Smooth muscle cell of the brain vasculature (primary cell): ENCODE measurements at places on chromosomes 6 and 20.
A peak's percentile ranks its signal among the peaks of the same experiment; 100 is the strongest.

GRCh38 chr6:548517-548916 lies 108.4 kb downstream of the HUS1B start:
- no peak for DNase-seq

DNA sequence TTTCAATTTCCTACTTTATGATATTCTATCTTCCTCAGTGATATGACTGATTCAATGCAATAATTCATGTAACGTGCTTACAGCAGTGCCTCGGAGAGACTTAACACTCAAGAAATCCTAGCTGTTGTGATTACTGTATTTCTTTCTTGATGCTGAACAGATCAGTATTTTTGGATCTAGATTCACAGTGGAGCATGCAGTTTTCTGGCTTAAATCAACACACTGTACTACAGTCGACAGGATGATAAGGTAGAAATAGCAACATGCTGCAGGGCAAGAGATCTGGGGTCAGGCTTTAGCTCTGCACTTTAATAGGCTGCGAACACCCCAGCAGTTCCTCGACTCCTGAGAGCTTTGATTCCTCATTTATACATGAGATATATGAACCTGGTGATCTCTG lies 161.0 kb downstream of the AIG1 start:
- DNase-seq, result no peak

- no peak for DNase-seq
These were observed 4.3 kb downstream of the MICA start for GRCh38 chr6:31407699-31408098.

DNA sequence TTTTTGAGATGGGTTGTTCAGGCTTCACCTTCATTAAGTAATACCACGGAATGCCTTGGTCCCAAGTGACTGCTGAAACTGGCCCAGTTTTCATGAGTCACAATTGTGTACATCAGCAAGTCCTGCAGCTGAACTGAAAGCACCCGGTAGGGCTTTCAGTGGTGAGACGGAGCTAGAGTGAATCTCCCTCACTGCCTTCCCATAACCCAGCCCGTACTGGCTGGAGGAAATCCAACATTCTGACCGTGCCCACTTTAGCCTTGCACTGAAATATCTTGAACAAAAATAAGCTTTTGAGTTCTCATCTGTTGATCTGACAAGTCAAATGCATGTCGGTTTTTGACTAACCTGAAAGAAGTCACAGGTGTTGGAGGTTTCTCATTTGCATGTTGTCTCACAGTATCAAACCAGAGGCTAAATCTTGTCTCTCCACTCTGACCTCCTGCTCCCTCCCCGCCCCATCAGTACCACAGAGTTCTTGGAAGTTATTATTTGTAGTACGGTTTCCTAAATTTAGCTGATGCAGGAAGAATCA lies 35.9 kb downstream of the DUSP22 start:
- DNase-seq, result peak; percentile 68

GRCh38 chr6:12313306-12313991 lies 23.3 kb downstream of the EDN1 start:
- no peak for DNase-seq

GRCh38 chr6:99184696-99185095 lies 164.8 kb downstream of the FAXC start:
- DNase-seq, result no peak

- no peak for DNase-seq
These were observed 13.8 kb upstream of the B4GALT5 start for GRCh38 chr20:49727478-49727877.

- no peak for DNase-seq
These were observed 41.8 kb downstream of the RBM38 start for GRCh38 chr20:57432862-57433491.

DNA sequence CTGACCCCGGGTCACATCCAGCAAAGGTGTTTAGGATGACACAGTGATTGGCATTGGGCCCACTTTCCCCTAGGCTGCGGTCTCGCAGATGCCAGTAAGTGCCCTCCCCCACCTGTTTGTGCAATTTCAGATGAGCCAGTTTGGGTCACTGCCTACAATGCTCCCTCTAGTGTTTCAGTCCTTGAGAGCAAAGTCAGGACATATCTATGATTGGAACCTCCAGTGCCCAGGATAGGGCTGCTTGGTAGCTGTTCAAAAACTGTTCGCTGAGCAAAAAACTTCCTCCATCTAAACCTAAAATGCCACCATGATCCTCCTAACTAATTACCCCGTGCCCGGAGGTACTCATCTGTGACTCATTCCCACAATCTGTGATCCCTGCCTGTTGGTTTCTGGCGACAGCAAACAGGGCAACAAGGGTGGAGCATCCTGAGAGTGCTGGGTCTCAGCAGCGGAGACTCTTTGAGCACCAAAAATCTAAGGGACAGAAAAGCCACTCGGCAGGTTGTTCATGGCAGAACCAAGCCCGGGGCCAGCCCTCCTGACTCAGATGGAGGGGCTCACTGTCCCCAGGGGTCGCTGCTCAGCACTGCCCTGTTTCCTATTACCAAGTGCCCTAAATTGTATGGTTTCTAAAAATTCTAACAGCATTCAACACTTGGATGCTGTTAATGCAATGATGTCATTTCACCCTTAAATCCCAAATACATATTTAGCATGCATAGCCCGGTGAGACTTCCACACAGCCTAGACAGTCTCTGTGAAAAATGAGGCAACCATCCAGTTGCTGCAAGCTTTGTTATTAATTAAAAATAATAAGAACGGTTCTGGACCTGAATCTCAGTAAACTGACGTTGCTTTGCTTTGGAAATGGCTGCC lies 5.0 kb downstream of the VSX1 start:
- DNase-seq, result no peak

- no peak for DNase-seq
These were observed 725.0 kb upstream of the HS3ST5 start for GRCh38 chr6:115067690-115068447.

GRCh38 chr20:48339986-48340882 lies 487.6 kb downstream of the PREX1 start:
- no peak for DNase-seq

GRCh38 chr6:161406646-161407045 lies 132.8 kb upstream of the AGPAT4 start:
- DNase-seq, result no peak

GRCh38 chr6:143429970-143430369 lies 20.5 kb downstream of the ADAT2 start:
- DNase-seq, result no peak

DNA sequence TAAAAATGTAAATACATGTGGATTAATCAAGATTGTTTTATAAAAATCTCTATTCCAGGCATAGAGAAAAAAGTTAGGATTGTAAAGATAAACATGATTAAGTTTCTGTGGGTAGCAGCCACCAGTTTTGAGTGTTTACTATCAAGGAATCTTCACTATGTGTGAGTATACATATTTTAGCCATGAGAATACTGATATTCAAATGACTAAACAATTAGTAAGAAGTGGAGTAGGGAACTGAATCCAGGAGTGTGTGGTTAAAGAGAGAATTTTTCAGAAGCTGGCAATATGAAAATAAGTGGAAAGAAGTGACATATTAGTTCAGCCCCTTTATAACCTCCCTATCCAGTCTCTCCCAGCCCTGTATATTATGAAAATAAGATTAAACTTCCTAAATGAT lies 10.3 kb downstream of the ELOVL2 start:
- DNase-seq, result no peak

DNA sequence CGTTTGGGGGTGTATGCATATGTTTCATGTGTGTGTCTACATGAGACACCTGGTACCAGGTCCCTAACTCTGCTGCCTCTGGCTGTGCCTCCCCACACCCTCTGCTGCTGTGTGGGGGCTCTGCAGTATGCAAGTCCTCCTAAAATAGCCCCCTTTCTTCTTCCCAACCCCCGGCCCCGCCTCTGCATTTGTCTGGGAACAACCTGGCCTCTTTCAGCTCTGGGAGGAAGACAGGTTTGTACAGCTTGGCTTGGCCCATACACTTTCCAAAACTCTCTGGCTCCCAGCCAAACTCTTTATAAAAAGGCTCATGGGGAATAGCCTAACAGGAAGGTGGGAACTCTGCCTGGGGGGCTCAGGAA lies 27.1 kb upstream of the EMILIN3 start:
- no peak for DNase-seq

DNA sequence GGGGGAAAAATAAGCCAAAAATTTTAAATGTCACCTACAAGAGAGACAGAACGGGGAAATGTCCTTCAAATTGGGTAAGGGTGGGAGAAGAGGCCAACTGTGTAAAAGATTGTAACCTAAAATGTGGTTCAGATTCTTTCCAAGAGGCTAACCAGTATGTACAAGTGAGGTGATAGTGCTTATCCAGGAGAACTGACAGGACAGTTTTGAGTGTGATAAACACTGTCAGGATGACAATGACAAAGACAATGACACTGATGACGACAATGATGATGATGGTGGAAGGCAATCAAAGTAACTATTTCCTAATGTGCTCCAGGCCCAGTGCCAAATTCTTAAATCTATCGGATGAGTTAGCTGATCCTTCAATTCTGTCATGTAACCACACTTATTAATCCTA lies 57.3 kb downstream of the TASP1 start:
- no peak for DNase-seq

GRCh38 chr6:144352331-144352730 lies 67.2 kb downstream of the UTRN start:
- DNase-seq, result no peak

DNA sequence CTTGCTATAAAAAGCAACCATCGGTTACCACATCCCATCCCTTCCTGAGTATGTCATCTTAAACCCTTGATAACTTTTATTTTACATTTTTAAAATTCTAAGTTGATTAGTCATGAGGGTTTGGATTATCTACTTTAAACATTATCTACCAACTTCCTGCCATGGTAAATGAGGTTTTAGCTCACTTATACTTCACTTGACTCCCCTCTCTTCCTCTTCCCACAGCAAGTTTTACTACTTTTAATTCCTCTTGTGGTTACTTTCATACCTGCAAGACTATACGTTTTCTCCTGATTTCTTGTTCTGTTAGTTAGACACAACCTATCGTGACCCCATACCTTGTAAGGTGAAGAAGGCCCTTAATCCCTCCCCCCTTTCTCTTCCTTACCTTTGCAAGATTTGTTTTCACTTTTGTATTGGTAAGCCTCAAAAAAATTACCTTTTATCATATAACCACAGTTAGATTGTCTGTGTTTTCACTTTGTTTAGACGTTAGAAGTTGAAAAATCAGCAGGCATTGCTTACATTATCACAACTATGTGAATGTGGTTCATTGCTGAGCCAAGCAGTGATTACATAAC lies 60.1 kb upstream of the OGFRL1 start:
- no peak for DNase-seq

DNA sequence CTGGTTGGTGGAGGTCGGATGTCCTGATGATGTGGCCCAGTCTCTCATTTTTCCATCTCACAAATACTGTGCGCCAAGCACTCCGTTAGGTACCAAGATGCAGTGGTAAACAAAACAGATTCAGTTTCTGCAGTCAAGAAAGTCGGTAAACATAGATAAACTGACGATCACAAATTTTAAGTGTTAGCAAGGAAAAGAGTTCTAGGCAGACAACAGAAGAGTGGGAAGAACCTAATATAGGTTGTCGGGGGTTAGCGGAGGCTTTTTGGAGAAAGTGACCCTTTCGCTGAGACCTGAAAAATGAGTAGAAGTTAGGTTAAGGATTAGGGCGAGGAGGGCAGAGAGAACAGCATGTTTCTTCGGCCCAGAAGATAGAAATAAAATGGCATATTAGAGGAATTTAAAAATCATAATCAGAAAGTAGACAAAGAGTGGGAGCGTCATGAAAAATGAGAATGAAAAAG lies 514 bp downstream of the ORC3 start:
- DNase-seq, result no peak

DNA sequence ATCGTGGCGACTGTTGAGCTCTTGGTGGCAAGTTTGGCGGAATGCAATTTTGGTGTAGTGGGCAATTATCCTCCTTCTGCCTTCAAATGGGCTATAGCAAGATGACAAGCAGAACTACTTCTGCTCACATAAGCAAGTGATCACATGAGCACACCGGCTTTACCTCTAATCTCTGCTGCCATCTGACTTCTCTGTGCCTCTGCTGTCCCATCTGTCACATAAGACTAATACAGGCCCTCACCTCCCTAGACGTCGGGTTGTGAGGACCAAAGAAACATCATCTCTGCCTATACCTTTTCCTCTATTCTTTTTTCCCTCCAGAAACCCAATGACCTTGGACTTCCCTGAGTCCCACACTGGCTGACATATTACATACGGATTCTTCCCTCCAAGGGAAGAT lies 13.3 kb upstream of the WTAP start:
- DNase-seq, result no peak

DNA sequence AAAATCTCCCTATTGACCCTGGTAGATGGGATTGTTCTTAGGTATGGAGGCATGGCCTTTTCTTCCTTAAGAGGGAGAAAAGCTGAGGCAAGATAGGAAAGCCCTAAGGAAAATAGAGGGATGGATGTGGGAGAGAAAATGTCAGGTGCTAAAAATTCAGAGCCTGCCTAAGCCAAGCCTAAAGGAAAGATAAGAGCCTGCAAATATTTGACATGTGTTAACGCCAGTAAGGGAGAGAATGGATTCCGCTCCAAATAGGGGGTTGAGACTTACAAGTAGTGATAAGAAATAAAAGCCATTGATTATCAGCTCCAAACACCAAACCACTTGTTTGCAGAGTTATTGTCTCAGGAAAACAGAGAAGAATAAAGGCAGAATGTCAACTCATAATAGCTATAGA lies 533.6 kb downstream of the PTPRT start:
- DNase-seq, result no peak

- DNase-seq, result no peak
These were observed 88.6 kb upstream of the SLC35F1 start for GRCh38 chr6:117818449-117818848.

DNA sequence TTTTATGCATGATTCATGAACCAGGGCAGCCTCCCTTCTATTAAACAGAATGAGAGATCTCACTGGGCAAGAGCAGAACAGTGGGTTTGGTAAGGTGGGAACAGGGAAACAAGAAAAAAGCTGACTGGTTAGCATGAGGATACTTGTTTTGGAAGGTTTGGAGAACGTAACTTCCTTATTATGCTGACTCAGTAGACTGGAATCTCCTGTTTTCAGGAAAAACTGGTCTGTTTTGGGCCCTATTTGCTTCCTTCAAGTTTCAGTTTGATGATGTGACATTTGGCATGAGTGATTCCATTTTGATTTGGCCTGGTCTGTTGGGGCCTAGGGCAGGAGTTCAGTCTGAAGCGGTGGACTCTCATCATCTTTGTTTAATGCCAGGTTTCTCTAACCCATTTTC lies 172.0 kb downstream of the MYLK4 start:
- no peak for DNase-seq
